ENCODE measurements at places on chromosomes 16 and 17.

DNA sequence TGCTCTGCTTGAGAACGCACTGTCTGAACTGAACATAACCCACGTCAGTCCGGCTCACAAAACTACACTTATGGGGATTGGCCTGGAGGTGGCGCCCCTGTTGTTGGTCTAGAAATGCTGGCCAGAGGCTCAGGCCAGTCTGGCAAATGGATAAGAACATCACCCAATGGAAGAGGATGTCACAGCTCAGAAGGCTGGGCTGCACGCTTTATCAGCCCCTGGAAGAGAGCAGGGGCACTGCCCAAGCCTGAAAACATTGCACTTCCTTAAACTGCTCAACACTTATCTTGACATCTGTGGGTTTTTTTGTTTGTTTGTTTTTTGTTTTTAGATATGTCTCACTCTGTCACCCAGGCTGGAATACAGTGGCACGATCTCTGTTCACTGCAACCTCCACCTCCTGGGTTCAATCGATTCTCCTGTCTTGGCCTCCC is 24.8 kb upstream of the BPTF start:
- peak; percentile 76 for DNase-seq

- no peak for DNase-seq
Measured at GRCh38 chr16:78389009-78389498, 289.6 kb downstream of the WWOX start.

GRCh38 chr16:54628796-54629625 is 301.7 kb upstream of the IRX5 start:
- DNase-seq = no peak

GRCh38 chr17:46170639-46171429 is 22.4 kb downstream of the KANSL1 start:
- no peak for DNase-seq

DNA sequence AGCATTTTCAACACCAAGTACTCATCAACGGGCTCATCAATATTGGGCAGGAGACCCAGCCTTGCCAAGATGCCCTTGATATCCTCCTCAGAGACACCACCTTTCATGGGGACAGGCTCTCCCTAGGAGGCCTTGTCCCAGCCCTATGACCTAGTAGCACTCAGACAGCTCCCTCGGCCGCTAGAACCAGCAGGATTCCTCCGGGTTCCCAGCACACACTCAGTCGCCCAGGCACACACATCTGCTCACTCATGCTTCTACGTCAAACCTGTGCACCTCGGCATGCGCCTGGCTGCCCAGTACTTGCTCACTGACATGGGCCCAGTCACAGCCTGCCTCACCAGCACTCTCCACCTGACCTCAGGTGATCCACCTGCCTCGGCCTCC is 17.0 kb downstream of the SRCIN1 start:
- no peak for DNase-seq

DNA sequence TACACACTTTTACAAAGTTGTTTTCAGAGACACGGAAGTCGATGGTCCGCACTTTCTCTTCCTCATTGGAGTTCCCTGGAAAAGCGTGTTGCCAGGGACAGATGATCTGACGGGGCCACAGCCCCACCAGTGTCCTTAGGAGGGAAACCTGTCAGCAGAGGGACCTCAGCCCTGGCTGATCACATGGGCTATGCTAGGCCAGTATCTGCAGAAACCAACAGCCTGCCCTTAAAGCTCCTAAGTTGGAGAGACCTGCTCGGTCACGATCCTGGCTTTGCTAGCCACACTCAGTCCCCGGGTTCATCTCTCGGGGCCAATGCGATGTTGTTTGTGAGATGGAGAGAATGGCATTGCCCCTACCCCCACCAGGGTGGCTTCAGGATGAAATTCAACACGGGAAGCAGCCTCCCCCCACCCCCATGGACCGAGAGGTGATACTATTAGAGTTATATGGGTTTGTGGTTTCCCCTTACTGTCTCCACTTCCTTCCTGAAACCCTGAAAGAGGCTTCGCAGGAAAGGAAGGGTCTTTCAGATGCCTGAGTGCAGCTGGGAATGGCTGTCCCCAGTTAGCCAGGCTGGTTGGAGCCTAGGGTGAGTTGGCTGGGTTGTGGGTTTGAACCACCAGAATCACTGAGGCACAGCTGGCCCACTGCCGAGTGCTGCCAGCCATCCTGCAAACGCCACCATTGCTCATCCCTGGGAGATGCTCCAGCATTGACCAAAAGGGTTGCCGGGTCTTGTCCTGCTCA is 16.6 kb downstream of the RMI2 start:
- DNase-seq = peak; percentile 52
